Activated effector memory CD4-positive, alpha-beta T cell treated with Interleukin-2 at 50 U/mL for 16 hours (primary cell): ENCODE measurements at places on chromosomes 16 and 17.
A peak's percentile ranks its signal among the peaks of the same experiment; 100 is the strongest.

GRCh38 chr16:4404967-4405696 lies 11.3 kb downstream of the CORO7 start:
- DNase-seq, result no peak

DNA sequence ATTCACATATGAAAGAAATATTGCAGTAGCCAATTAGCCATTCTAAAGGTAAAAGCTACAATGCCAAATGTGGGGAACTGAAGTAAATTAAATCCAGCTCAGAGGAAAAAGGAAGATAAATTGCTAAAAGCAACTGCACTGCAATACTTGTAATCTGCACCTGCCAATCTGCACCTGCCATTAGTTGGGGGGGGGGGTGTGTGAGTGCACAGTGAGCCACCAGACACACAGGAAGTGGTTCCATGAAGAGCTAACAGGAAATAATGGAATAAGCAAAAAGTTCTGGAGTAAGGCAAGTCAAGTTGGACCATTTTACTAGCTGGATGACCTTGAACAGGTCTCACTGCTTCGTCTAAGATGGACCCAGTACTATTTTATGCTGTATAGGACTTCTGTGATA lies 191.8 kb downstream of the PARN start:
- DNase-seq, result no peak

DNA sequence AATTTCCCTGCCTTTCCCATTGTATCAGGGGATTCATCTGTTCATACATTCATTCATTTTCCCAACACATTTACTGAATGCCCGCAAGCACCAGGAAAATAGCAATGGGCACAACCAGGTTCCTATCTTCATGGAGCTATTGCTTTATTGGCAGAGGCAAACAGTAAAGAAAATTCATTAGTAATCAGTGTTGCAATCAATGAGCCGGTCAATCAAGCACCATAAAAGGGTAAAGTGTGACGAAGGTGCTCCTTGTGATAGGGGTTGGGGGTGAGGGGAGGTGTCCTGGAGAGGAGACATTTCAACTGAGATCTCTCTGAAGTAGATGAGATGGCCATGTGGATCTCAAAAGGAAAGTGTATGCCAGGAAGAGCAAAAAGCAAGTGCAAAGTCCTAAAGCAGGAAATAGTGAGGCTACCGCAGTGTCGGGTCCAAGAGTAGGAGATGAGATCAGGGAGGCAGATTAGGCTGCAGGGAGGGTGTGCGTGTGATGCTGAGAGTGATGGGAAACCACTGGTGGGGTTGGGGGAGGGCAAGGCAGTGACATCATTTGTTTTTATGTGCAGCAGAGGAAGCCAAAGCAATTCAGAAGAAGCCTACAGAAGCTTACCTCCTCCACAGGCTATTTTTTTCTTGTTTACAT lies 28.4 kb downstream of the CDH13 start:
- peak; percentile 78 for DNase-seq

- DNase-seq, result no peak
These were observed 552.3 kb downstream of the TOX3 start for GRCh38 chr16:51994597-51994996.

GRCh38 chr16:31351246-31351941 lies 3.6 kb upstream of the ITGAX start:
- DNase-seq, result no peak

GRCh38 chr16:85130705-85131028 lies 18.4 kb upstream of the CIBAR2 start:
- DNase-seq, result no peak

DNA sequence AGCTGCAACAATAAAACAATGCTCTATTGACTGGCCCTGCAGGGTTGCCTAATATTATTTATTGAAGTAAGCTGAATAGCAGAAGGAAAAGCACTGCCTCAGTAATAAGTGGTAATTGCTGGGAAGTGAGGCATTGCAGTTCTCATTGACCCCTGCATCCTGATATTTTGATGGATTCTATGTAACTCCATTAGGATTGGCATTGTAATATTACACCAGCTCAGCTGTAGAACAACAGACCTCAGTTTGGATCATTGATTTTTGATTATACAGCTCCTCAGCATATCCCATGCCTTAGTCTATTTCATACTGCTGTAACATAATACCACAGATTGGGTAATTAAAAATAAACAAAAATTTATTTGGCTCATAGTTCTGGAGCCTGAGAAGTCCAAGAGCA lies 650.6 kb upstream of the SALL1 start:
- DNase-seq, result no peak

GRCh38 chr16:63050391-63050790 lies 1014.2 kb upstream of the CDH8 start:
- DNase-seq, result no peak

GRCh38 chr17:34996422-34997285 lies 16.3 kb downstream of the LIG3 start:
- no peak for DNase-seq

DNA sequence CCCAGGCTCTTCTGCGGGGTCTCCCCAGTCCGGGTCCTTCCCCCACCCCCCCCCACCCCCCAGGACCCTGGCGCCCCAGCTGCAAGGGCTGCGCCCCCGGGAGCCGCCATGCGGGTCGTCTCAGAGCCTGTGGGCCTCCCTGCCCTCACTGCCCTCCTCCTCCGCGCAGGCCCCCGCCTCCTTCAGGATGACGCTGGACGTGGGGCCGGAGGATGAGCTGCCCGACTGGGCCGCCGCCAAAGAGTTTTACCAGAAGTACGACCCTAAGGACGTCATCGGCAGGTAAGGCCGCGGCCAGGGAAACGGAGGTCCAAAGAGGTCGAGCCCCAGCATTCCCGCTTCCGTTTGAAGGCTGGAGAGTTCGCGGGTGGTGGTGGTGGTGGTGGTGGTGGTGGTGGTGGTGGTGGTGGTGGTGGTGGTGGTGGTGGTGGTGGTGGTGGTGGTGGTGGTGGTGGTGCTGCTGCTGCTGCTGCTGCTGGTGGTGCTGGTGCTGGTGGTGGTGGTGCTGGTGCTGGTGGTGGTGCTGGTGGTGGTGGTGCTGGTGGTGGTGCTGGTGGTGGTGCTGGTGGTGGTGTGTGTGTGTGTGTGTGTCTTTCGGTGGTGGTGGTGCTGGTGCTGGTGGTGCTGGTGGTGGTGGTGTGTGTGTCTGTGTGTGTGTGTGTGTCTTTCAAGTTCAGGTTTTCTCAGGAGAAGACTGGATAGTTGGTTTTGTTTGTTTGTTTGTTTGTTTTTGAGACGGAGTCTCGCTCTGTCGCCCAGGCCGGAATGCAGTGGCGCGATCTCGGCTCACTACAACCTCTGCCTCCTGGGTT lies 615 bp downstream of the PHKG2 start:
- DNase-seq, result no peak

- DNase-seq, result peak; percentile 9
These were observed 44.4 kb upstream of the MED13 start for GRCh38 chr17:62109378-62109902.

DNA sequence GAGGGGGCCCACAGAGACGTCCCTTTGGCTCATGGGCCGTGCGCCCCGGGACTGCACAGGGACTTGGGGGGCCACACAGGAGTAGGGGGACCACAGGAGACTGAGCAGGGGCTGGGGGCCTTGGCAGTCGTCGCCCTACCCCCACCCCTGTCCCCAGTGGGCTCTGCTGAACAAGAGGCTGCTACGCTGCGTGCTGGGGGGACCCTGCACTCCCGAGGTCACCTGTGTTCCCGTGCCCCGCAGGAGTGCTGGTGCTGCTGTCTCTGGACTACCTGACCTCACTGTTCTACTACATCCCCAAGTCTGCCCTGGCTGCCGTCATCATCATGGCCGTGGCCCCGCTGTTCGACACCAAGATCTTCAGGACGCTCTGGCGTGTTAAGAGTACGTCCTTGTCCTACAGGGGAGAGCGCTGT lies 14.4 kb upstream of the RNF213 start:
- DNase-seq, result no peak
